ENCODE measurements at places on chromosomes 5 and 9. TPM values are rescaled to one million over a fixed set of nuclear protein-coding genes. Genes with fewer than 3 reads are reported as not detected.

DNA sequence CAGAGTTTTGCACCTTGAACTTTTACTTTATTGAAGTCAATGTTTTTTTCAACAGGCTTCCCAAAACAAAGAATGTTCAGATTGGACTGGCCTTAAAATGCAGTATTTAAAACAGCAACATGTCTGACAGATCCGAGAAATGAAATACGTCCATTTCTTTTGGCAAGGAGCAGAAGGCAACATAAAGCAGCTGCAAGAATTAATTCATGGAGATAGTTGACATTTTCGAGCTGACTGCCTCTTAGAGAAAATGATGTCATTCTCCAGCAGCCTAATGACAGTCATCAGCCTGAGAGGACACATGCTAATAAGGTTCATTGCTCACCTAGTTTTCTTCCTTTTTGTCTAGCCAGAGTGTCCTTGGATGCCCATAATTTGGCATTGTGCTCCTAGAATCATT is 232.2 kb upstream of the SEMA6A start:
- DNase-seq = no peak

The INSYN2B gene
- total RNA-seq = 1.7 TPM

- no peak for DNase-seq
These were observed 343.7 kb upstream of the KLF4 start for GRCh38 chr9:107833295-107833694.

GRCh38 chr5:113574417-113574816 is 60.9 kb downstream of the YTHDC2 start:
- DNase-seq = no peak

The FAM221B gene
- not detected for total RNA-seq

GRCh38 chr9:129143031-129143927 is 32.1 kb downstream of the PTPA start:
- DNase-seq = peak; percentile 89

GRCh38 chr9:121727295-121728020 is 76.0 kb downstream of the DAB2IP start:
- no peak for DNase-seq

DNA sequence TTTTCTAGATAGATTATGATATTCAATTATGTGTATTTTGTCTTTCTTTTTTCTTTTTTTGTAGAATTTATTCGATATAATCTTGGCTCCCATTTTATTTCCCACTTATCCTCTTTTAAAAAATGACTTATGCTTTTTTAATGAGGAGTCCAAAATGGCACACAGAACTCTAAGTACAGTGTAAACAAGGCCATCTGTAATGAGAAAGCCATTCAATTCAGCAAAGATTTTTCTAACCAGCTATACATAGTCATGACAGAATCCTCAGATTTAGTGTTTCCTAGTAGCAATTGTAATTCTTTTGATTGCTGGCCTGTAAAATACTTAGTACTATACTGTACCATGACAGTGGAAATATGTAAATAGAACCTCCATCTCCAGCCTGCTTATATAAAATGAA is 651.4 kb downstream of the RAB3C start:
- no peak for DNase-seq

The CCDC192 gene
- total RNA-seq = not detected

GRCh38 chr5:169158764-169159163 is 142.2 kb downstream of the SLIT3 start:
- DNase-seq = no peak

The ARL10 gene
- total RNA-seq = 8.9 TPM

The IL5 gene
- not detected for total RNA-seq

DNA sequence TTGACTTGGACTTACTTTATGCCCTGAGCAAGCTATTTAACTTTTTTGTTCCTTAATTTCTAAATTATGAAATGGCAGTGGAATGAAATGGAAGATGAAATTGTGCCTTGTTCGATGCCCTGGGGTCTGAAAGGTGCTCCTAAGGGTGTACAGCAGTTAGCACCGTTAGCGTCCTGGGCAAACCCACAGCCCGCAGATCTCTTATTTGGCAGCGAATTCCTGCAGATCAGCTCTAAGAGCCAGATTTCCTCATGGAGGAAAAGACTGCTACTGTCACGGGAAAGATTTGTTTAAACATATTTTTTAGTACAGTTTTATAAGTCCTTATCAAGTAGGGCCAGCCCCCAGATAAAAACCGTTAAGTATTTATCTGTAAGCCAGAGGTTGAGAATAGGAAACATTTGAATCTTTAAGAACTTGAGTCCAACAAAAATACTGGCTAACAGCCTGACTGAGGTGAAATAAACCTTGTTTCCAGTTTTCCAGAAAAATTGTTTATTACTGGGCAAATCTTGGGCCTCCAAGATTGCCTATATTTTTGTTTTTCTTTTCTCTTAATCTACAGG is 216.5 kb upstream of the DMRT1 start:
- DNase-seq = no peak

GRCh38 chr5:61732369-61732768 is 400.3 kb downstream of the ZSWIM6 start:
- no peak for DNase-seq

- DNase-seq = no peak
These were observed 27.5 kb downstream of the ADRB2 start for GRCh38 chr5:148853868-148854267.

- peak; percentile 81 for DNase-seq
These were observed 2.4 kb upstream of the PHYKPL start for GRCh38 chr5:178234750-178235587.

DNA sequence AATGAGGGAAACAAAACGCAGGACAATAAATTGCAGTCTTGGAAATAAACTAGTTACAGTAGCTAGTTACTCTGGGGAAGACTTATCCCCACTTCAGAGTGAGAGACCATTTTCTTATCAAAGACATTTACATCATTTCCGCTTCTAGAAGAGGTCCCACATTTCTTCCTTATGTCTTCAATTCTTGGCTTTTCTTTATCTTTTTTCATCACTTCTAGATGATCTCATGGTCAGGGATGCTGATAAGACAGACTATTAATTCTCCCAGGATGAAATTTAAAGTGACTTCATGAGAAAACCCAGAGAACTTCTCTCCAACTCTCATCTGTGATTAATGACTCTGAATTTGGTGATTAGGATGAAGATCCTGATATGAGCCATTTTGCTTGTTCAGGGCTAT is 229.1 kb downstream of the MTRR start:
- DNase-seq = no peak

DNA sequence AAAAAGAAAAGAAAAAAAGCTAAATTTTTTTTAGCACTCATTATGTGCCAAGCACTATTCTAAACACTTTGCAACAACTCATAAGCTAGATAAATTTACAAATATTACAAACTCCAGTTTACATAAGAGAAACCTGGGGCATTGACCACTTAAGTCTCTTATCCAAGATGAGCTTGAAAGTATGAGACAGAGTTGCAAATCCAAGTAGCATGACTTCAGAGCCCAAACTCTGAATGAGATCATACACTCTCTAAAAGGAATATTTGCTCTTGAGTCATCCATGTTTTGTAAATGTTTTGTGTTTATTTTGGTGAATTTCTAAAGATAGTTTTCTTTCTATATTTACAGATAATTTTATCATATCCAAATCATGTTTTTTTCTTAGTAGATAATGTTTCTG is 4.0 kb upstream of the SHOC1 start:
- DNase-seq = no peak

DNA sequence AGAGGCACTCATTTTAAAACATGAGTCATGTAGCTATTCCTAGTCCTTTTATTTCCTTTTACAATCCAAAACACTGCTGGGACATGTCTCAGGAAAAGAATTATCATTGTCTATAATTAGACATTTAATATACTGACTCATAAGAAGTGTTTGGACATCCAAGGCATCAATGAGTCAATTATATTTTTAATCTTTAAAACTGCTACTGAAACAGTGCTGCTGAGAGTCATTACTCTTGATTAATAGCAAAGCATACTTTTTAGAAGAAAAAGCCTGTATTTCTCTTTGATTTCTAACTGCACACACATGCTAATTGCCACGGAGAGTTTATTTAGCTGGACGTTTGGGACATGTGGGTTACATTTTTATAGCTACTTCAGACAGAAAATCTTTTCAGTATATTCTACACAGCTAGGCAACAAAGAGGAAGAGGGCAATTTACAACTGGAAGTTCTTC is 1249.0 kb upstream of the CDH18 start:
- DNase-seq = no peak

DNA sequence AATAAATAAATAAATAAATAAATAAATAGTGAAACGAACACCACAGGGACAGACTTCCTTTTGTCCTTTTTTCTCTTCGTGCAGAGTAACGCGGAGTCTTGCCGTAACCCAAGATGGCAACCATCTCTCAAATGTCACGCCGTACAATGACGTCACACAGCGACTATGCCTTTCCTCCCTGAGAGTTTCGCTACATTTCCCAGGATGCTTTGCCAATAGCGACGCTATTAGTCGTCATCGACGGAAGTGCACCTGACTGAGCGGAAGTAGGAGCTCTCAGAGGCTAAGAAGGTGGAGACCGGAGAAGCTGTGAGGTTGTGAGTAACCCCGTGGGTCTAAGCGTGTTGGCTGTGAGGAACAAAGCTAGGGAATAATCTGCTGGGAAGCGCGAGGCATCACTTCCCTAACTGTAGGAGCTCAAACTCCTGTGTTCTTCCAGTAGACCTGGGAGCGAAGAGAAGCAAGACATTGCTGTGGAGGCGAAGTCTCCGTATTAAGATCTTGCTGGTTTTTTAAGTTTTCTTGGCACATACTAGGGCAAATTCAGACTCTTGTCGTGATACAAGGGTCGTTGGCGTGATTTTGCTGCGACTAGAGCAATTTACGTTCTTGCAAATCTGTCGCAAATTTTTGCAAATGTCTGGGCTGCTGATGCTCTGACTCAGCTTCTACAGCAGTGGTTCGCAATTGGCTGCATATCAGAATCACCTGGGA is at the start of gene TTC1:
Gene TTC1, plus strand, starts transcription at position 263 of the 714 bp plus-strand sequence. CDS start 1,390 bp downstream, outside the sequence.
- DNase-seq = peak; percentile 98

GRCh38 chr9:120899490-120900068 is 22.6 kb upstream of the PHF19 start:
- DNase-seq = no peak

DNA sequence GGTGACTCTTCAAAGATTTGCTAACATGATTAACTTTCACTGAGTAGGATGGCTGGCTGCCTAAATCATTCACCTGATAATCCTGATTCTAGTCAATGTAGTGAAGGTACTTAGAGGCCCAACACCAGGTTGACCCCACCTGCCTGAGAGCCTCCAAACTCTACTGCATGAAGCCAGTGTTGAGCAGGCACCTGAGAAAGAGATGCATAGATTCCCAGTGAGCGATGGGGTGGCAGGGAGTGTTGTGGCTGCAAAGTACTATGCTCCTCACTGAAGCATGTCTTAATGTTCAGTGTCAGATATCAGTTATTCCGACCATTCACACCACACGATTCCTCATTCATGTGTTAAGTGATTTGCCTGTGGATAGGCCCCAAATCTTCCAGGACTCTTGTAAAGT is 804.4 kb downstream of the TLE4 start:
- DNase-seq = no peak

- DNase-seq = no peak
These were observed 55.8 kb downstream of the ANXA2R start for GRCh38 chr5:42984307-42984706.

DNA sequence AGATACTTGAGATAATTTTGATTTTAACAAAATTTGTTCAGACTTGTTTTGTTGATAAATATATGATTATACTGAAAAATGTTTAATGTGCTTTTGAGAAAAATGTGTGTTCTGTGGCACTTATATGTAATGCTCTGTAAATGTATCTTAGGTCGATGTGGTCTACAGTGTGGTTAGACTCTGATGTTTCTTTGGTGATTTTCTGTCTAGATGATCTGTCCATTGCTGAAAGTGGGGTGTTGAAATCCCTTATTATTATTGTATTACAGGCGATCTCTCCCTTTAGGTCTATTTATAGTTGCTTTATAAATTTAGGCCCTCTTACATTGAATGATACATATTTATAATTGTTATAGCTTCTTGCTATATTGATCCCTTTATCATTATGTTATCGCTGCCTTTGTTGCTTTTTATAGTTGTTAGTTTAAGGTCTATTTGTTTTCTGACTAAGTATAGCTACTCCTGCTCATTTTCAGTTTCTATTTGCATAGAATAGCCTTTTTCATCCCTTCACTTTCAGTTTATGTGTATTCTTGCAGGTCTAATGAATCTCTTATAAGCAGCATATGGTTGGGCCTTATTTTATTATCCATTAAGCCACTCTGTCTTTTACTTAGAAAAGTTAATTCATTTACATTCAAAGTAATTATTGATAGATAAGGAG is 124.3 kb downstream of the MRPS30 start:
- DNase-seq = no peak

The ISOC1 gene
- total RNA-seq = 59.8 TPM

The SLC34A1 gene
- total RNA-seq = not detected

GRCh38 chr9:129102791-129103594 is 7.6 kb downstream of the CRAT start:
- DNase-seq = peak; percentile 64

DNA sequence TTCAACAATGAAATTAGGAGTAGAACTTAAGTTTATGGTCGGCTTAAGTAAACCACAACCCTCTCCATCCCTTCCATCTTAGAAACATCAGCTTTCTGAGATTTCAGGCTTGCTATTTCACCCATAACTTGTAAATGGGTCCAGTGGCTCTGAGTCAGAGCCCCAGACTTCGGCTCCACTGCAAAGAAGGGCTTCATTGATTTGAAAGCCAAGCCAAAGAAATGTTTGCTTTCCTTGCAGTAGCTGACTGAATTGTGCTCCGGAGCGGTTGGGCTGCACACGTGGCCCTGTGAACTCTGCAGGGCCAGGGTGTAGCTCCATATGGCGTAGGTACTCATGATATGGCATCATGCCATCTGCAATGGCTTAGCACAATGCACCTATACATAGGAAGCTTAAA is 57.0 kb downstream of the NREP start:
- no peak for DNase-seq

The SPINK5 gene
- 3.0 TPM for total RNA-seq

DNA sequence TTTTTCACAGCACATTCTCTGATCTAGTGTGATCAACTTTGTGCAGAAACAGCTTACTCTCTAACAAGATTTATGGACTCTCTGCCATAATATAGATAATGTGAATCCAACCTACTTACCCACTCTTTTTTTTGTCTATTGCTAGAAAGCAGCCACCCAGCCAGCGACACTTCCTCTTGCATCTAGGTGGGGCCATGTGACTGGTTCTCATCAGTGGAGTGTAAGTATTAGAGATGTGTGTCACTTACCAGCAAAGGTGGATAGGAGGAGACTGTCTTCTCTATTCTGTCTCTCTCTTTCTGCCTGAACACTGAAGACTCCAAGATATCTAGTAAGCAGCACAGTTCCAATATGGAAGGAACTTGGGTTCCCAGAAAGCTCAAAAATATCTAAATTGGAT is 174.8 kb downstream of the MCTP1 start:
- DNase-seq = no peak

- DNase-seq = no peak
These were observed 7.1 kb downstream of the PLCXD3 start for GRCh38 chr5:41503310-41503709.

DNA sequence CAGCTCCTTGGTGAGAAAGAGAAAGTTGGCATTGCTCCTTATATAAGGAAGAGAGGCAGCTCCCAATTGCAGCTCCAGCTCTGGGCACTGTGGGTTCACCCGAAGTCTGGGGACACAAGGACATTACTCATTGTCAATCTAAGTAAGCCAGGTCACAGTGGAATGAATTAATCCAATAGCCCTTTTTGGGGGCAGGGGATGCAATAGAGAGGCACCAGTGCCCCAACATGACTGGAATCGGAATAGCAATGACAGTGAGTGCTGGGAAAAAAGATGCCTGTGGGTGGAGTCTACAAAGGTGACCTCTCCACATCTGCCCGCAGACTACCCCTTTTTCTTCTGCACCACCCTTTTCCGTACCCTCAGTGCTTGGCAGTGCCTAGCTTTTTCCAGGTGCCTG is 11.1 kb upstream of the NEUROG1 start:
- no peak for DNase-seq

Data from hepatocyte (in vitro differentiated cells).